ENCODE measurements at places on chromosomes 3 and 15. TPM values are rescaled to one million over a fixed set of nuclear protein-coding genes. Genes with fewer than 3 reads are reported as not detected.

- no peak for DNase-seq
These were observed 155.6 kb downstream of the TIGIT start for GRCh38 chr3:114449271-114450007.

The TTLL13 gene
- total RNA-seq, result not detected

DNA sequence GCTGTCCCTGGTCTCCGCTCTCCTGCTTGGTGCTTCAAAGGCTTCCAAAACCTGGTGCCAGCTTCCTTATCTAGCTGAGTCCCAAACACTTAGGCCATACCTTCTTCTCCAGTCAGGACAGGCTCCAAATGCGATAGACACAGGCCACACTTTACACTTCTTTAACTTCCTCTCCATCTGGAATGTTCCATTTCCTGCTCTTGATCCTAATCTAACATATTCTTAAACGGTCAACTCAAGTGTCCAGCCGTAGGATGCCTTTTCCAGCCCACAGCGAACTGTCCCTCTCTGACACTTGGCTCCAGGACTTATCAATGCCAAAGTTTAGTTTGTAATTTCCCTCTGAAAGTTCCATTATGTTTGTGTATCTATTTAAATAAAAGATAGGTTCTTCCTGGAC, 19.2 kb upstream of the PLA2G4F start:
- DNase-seq, result no peak

DNA sequence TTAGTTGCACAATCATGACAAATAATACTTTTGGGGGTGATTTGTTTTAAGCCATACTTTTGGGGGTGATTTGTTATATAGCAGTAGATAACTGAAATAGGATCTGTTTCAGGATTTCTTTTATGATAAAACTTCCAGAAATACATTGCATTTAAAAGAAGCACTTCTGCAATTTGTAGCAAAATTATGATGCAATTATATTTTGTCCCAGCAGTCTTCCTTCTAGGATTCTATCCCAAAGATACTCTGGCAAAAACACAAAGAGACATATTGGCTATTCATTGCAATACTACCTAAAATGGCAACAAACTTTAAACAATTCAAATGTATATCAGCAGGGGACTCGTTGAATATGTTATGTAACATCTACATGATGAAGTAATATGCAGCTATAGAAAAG, 78.9 kb upstream of the ANKRD28 start:
- no peak for DNase-seq

DNA sequence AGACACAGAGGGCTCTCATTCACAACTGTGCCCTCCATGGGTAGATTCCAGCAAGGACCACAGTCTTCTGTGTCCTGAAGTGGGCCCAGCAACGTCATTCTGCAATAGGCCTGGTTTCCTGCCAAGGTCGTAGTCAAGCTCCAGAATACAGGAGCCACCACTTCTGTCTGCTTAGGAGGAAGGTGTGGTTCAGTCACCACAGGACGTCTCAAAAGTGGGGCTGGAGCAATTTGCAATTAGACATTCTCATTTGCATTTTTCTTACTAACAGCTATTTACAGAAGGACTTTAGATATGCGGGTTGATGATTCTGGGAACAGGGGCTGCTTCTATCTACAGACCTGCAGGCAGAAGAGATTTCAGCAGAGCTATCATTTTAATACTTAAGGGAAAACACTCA, 58.7 kb upstream of the MYRIP start:
- DNase-seq, result no peak

GRCh38 chr3:177201700-177202397, 4.6 kb upstream of the TBL1XR1 start:
- no peak for DNase-seq

DNA sequence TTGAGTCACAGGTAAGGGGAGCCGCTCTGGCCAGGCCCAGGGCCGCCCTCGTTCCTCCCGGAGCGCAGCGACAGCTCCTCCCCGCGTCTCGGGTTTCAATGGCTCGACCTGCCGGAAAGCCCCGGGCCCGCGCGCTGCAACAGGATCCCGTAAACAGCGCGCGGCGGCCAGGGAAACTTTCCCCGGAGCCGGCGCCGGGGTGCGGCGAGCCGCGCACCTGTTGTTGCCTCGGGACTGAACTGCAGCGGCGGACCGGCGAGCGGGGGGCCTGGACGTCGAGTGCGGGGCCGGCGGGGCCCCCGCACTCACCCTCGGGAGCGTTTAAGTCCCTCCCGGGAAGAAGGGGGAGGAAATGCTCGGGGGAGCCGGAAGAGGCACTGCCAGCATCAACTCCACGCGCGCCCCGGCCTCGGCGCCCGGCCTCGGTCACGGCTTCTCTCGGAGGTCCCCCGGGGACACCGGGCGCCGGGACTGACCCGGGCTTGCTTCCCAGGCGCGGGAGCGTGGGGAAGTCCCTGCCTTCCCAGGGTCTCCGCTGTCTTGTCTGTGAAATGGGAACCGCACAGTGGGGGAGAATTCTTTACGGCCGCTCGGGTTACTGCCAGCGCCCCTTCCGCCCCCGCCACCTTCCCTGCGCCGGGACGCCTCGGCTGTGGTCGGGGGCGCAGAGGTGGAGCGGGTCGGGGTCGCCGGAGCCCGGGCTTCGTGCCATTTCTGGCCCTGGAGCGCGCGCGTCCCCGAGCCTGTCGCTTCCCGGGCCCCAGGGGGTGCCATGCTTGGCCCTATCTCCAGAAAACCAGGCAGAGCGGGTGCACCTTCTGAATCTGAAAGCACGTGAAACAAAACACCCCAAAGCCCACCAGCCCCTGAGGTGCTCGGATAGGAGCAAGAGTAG, 7.5 kb upstream of the PGPEP1L start:
- peak; percentile 75 for DNase-seq

The SLC24A5 gene
- total RNA-seq, result not detected

DNA sequence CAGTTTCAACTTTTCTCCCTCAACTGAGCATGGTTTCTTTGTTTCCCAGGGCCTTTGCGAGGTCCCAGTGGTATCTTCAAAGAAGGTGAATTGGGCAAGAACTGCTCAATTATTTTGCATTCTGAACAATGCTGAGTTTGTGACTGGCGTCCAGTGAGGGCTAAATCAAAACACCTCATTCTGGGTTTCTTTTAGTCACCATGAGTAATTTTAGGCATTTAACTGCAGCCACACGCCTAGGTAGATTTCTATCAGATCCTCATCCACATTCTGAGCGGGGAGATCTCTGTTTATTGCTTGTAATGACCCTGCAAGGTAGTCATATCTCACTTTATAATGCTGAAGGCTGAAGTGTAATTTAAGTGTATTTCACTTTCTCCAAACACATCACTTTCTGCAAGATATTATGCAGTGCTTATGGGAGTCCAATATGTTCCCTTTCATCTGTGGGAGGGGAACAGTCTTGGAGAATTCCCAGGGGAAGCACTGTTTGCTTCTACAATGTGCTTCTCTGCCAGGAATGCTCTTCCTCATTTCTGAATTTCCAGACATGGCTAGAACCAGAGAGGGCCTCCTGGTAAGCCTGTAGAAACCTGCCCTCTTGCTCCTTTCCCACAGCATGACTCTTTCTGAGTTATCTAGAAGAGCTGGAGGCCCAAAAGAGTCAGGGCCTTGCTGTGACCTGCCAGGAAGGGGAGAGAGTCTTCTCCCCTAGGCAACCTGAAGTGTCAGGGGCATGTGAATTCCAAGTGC, 91.7 kb downstream of the FRMD4B start:
- no peak for DNase-seq

The ADAMTSL3 gene
- 7.7 TPM for total RNA-seq

DNA sequence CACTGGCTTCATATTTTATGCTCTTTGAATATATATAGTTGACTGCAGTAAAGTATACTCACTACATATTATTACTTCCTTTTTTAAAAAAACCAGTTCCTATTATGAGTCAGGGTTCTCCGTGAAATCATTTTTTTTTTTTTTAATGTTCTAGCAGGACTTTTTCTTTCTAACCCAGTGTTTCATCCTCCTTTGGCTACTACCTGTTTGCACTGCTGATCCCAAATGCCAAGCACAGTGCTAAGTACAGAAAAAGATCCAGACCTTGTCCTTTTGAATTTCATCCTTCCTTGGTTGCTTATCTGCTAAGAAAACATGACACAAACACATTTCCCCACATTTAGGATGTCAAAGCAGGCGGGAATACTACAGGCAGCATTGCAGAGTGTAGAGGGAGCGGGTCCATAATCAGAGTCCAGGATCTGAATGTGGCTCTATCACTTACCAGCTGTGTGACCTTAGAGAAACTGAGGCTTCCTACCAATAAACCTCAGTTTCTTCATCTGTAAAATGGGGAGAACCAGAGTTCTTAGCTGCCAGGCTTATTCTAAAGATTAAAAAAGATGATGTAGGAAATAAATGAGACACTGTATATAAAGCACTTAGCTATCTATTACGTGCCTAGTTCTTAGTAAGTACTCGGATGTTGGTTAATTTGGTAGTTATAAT, 37.2 kb upstream of the ANPEP start:
- DNase-seq, result no peak

The MRPL47 gene
- 50.8 TPM for total RNA-seq

DNA sequence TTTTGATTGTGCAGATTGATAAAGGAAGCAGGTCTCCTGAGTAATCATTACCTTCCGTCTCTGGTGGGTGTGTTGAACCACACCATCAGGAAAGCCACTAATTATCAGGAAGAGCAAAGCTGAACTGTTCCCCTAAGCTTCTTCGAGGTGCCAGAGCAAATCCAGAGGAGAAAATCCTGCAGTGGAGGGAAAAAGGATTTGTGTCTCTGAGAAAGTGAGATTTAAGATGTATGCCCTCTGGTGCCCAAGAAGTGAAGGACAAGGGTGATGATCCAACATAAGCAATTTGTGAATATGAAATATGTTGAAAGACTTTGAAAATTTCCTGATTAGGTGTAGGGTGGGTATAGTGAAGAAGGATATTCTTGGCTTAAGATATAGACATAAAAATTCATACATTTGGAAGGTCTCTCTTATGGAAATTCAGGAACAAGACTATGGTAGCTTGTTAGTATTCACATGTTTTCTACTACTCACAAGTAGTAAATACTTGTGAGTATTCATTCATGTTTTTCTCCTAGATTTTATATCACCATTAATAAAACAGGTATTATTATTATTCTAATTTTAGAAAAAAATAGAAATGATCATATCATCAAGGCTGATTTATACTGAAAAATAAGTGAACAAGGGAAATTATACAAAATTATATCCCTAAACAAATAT, 34.8 kb downstream of the COMMD2 start:
- DNase-seq, result no peak

DNA sequence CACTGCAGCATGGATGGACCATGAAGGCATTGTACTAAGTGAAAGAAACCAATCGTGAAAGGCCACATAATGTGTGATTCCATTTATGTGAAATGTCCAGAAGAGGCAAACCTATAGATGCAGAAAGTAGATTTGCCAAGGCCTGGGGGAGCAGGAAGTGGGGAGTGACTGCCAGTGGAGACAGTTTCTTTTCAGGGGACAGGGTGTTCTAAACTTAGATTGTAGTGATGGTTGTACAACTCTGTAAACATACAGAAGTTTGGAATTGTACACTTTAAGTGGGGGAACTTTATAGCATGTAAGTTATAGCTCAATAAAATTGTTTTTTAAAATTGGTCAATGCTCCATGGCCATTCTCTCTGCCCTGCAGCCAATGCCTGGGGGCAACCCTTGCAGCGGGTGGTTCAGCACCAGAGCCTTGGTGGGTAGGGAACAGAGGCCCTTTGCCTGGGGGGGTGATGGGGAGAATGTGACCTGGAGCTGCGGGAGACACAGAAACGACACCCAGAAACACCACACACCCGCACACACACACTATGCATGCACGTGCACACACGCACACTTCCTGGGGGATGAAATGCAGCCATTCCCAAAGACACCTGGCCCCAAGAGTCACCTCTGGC, 43.1 kb downstream of the DNAJB8 start:
- no peak for DNase-seq

The HYAL1 gene
- 95.0 TPM for total RNA-seq

The SLC6A11 gene
- total RNA-seq, result not detected

GRCh38 chr3:156409694-156410093, 145.2 kb downstream of the SSR3 start:
- no peak for DNase-seq

The UQCRC1 gene
- total RNA-seq, result 1,515 TPM

- DNase-seq, result no peak
These were observed 590 bp downstream of the ACKR4 start for GRCh38 chr3:132597660-132598059.

The OSTN gene
- not detected for total RNA-seq

- DNase-seq, result no peak
These were observed 98.2 kb upstream of the TBC1D5 start for GRCh38 chr3:17840651-17841050.

GRCh38 chr3:180332608-180333007, 269.4 kb upstream of the TTC14 start:
- no peak for DNase-seq

DNA sequence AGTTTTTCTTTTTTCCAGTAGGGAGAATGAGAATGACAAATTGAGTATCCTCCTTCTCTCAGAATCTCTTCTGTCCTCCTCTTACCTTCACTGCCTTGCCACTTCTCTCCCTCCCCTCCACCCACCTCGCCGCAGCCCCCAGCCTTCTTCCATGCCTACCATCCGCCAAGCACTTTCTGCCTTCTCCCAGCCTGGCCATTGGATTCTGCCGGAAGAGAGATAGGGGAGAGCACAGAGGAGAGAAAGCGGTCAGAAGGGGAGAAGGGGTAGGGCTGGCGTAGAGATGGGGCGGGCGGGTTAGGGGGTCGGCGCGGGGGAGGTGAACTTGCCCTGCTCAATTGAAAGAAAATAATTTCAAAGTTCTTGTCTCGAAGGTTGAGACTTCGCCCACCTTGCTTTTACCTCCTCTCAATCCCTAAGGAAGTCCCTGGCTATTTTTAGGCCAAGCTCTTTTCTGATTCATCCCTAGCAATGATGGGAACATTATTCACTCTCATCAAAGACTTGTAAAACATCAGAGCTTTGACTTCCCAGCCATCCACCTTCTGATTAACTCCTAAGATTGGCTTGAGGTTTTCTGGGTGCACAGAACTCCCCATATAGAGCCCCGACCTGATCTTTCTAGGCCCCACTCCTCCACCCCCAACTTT, 811 bp downstream of the C3orf52 start:
- no peak for DNase-seq

- no peak for DNase-seq
These were observed 1.9 kb downstream of the NEIL1 start for GRCh38 chr15:75348562-75349350.

- DNase-seq, result no peak
These were observed 71.6 kb downstream of the KAT2B start for GRCh38 chr3:20111836-20112235.

- no peak for DNase-seq
These were observed 412.6 kb upstream of the SEMA6D start for GRCh38 chr15:47304656-47305055.

The ARL8B gene
- 43.5 TPM for total RNA-seq

GRCh38 chr3:33181229-33181628, 37.4 kb downstream of the SUSD5 start:
- DNase-seq, result no peak
